ENCODE measurements at places on chromosomes 6 and 20.
A peak's percentile ranks its signal among the peaks of the same experiment; 100 is the strongest.

- DNase-seq, result no peak
Observed at GRCh38 chr6:106315765-106316374, 9.7 kb downstream of the ATG5 start.

GRCh38 chr6:140052736-140053729 lies 678.6 kb upstream of the CITED2 start:
- DNase-seq, result no peak

- no peak for DNase-seq
Observed at GRCh38 chr6:82370788-82371187, 7.2 kb downstream of the TPBG start.

- DNase-seq, result no peak
Observed at GRCh38 chr6:33279971-33280511, 3.1 kb downstream of the B3GALT4 start.

DNA sequence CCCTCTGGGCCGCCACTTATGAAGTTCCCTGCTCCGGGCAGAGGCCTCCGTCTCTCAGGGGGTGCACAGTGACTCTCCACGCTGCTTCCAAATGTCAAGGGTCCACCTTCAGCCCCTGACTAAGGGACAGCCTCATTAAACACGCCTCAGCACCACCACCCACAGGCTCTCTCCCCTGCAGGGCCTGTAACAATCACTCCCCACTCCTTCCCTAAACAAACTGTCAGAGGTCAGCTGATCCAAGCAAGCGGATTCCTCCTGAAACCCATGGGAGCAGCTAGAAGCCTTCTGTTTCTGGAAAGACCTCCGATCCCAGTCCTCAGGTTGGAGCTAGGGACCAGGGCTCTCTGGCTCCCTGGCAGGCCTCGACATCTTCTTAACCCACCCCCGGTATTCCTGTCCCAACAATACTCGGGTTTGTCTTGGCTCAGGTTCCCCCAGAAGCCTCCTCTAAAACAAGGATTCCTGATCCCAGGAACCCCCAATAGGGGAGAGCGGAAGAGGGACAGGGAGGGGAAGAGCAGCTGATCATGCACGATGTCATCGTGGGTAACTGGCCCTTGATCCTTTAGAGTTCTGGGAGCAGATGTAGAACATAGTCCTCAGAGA lies 181.0 kb downstream of the ZNF217 start:
- DNase-seq, result no peak

DNA sequence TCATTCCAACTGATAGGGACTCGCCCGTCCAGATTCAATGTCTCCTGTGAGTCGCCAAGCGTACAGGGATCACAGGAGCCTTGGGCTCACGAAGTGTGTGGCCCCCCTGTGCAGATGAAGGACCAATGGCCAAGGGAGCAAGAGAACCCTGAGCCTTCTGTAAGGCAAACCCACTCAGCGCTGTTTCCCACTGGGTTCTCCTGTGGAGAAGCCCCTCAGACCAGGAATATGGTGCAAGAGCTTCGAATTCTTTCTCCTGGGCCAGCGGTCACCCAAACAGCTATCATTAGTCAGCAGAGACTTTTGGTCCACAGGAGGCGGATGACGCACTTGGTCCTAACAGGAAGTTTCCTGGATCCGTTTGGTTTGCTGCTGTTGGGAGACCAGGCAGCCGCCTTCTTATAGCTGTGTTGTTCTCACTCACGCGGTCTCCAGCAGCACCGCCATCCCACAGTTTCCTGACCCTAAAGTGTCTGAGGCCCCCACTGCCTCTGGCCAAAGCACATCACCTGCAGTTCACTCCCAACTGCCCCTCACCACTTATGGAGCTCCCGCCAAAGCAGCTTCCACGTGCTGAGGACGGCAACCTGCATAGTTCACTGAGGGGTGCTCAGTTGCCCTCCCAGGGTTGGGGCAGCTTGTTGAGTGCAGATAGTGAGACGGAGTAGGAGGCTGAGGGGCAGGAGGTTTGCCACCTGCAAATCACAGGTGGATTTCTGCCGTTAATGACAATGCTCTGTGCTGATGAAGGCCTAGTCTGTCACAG lies 268.6 kb downstream of the ERMARD start:
- no peak for DNase-seq

DNA sequence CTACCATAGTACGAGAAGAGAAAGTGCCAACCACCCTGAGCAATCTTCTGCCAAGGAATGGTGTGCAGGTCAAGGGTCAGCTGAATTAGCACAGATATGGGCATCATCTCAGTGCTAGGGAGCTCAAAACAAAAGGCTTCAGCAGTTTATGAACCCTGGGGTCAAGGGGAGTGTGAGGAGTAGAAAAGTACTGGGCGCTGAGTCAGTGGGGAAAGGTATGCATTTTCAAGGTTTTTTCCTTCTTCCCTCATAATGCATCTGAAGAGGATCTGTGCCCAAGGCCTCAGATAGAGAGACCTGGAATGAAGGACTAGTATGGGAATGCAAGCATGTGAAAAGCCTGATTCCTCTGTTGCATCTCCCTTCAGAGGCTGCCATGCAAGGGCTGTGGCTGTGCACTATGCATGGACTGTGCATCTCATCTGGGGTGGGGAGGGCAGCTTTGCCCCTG lies 81.7 kb downstream of the PERP start:
- no peak for DNase-seq

DNA sequence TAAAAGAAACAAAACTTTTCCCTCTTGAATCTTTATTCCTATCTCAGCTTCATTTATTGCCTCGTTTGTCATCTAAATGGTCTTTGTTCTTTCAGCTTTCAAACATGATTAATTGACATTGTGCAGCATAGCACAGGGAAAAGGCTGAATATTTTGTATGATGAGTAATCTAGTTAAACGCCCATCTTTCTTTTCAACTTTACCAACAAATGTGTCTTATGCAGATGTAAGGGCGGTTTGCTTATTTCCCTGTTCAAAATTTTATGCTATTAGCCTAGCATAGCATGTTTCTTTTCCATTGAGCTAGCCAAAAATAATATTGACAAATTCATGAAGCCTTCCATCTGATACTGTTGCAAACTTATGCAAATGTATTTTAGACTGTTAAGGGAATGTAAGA lies 176.4 kb upstream of the AKAP12 start:
- peak; percentile 85 for DNase-seq

DNA sequence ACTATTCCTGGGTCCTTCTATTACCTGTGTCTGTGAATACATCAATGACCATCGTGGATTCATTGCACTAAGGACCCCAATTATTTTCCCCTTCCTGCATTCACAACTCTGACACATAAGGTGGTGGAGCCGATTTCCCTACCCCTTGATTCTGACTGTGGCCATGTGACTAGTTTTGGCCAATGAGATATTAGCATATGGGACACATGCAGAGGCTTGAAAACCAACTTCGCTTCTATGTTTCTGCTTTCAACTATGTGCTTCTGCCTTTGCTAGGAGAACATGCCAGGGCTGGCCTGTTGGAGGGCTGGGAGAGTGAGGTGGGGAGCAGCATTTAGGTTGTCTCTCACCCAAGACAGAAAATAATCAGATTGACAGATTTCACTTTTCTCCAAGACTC lies 483.1 kb upstream of the JAG1 start:
- no peak for DNase-seq

GRCh38 chr20:6671829-6672228 lies 95.7 kb upstream of the BMP2 start:
- no peak for DNase-seq

GRCh38 chr20:37559312-37560027 lies 31.8 kb upstream of the BLCAP start:
- no peak for DNase-seq

GRCh38 chr6:18598551-18599264 lies 211.6 kb downstream of the RNF144B start:
- DNase-seq, result no peak

DNA sequence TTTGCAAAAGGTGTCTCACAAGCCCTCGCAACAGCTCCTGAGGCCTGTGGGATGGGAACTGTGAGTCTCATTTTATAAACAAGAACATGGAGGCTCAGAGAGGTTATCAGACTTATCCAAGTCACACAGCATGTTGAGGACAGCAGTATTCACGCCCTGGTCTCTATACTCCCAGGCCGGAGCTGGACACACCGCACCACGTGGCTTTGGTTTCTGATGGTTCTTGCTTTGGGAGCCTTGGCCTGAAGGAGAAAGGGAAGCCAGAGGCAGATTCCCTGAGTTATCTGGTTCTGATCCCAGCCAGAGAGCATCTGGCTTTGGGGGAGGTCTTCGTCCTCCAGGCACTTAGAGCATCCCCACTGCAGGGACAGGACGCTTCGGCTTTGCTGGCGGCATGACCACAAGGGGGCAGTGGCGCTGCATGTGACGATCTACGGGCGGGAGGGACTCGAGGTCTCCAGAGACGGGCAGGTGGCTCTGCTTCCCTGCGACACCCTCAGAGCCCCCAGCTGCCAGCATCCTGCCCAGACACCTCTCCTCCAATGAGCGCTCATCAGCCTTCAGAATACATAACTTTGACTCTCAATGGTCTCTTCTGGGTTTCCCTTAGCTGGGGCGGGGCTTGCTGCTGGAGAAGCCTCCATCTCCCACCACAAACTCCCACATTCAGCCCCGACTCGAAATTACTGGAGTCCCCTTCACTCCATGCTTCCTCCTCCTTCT lies 51.4 kb upstream of the SAYSD1 start:
- peak; percentile 6 for DNase-seq

- DNase-seq, result no peak
Observed at GRCh38 chr6:143426026-143426425, 24.5 kb downstream of the ADAT2 start.

- peak; percentile 88 for DNase-seq
Observed at GRCh38 chr6:160139420-160139851, 17.8 kb downstream of the SLC22A1 start.

- no peak for DNase-seq
Observed at GRCh38 chr20:45810191-45810970, 2.1 kb upstream of the UBE2C start.

DNA sequence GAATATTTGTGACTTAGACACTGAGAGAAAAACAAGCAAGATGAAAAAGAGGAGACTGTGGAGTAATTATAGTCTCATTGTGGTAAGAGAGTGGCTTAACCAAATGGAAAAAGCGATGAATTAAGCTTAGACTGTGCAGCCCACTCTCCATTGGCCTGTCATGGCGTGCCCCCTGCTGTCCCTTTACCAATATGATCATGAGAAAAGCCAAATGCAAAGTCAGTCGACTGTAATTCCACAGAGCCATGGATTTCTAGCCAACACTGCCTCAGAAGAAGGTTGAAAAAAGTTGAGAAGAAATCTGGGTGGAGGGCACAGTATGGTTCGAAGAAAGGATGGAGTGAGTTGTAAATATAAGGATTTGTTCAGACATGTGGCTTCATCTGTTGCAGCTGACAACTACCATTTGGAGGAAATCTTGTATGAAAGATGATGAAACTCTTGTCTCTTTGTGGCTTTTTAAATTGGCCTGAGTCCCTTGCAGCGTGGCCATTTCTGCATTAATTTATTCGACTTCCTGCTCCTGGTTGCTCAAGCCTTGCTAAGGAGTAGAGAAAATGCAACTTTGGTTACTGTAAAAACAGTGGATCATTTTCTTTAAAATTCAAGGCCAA lies 251.4 kb downstream of the DOK5 start:
- no peak for DNase-seq

DNA sequence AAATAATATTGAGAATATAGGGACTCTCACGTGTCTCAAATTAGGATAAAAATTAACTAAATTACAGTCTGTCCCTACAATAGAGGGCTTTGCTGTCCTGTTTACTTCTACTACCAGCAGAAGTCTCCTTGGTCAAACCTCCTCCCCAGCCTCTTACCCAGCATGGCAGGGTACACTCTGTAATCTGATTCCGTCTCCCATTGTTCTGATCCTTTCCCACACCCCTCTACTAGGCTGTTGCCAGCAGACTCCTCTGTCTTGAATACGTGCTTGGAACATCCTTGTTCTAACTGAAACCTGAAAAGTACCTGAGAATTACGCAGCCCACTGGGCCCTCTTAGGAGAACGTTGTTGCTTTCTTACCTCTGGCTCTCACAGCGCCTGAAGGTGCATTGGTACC lies 112.2 kb upstream of the PREP start:
- DNase-seq, result no peak

DNA sequence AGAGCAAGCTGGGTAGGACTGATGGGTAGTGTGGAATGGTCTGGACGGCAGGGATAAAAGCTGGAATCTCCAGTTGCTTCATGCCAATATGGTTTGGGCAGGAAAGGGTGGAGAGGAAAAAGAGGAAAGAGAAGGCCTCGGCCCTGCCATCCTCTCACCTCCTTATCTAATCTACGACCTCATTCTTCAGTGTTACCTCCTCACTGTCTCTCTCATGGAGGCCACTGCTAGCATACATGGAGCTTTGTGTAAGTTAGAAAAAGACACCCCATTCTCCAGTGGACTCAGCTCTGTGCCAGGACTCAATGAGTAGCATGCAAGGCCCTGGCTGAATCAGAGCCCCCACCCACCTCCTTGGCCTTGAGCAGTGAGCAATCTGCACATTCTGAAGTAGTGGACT lies 6.1 kb upstream of the ARID1B start:
- DNase-seq, result no peak

GRCh38 chr20:53127027-53127426 lies 154.9 kb downstream of the TSHZ2 start:
- no peak for DNase-seq

- DNase-seq, result no peak
Observed at GRCh38 chr20:53677447-53678314, 84.0 kb upstream of the ZNF217 start.

GRCh38 chr20:21179757-21180156 lies 53.9 kb downstream of the KIZ start:
- peak; percentile 31 for DNase-seq

GRCh38 chr6:6823030-6823429 lies 234.5 kb downstream of the LY86 start:
- DNase-seq, result no peak

DNA sequence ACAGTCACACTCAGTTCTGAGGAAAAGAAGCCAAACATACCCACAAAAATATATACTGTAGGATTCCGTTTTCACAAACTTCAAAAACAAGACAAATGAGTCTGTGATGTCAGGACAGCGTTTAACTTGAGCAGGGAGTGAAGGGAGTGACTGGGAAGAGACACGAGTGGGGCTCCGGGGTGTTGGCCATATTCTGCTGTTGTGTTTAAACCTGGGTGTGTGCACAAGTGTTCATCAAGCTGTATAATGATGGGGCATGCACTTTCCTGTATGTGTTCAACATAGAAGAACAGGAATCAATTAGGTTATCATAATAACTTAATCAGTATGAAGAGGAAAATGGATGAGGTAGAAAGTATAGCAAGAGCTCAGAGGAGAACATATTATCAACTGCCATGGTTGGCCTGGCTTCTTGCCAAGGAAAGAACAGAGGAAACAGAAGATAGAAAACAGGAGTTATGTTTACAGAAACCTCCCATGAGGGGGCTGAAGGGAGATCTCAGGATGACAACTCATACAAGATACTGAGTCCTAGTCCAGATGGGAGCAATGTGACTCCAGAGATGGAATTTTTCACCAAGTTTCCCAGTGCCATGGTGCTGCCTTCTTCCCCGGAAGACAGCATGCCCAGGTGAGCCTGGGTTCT lies 15.1 kb upstream of the AFDN start:
- DNase-seq, result no peak

- no peak for DNase-seq
Observed at GRCh38 chr20:62409931-62410745, 3.1 kb upstream of the CABLES2 start.

DNA sequence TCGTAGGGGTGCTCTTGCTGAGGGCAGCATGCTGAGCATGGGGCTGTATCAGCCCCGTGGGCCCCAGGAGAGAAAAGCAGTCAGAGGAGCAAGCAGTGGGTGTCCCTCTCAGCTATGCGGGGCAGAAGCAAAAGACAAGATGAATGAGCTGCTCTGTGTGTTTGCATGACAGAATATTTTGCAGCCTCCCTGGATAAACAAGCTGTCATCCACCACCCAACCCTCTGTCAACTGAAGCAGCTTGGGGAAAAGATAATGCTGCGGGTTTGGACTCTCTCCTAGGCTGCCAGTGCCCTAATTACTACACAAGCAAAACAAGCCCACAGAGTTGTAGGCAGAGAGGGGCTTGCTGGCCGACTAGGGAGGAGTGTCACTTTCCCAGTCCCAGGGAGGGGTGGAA lies 82.3 kb upstream of the PTPRT start:
- no peak for DNase-seq
